Natural killer cell treated with Interleukin-12 subunit alpha and Interleukin-12 subunit beta and Interleukin-15 and Interleukin-18, amount 100 ng/mL, for 72 hours (primary cell): ENCODE measurements at places on chromosomes 3 and 15. TPM values are rescaled to one million over a fixed set of nuclear protein-coding genes. Genes with fewer than 3 reads are reported as not detected.
A peak's percentile ranks its signal among the peaks of the same experiment; 100 is the strongest.

GRCh38 chr3:23805633-23806533 is at the start of gene UBE2E1:
Gene UBE2E1, plus strand, starts transcription at chr3:23805955. Its CDS starts 1,315 bp downstream, at chr3:23807270.
- peak; percentile 77 for DNase-seq

GRCh38 chr15:36617529-36618196 is 38.2 kb downstream of the CDIN1 start:
- DNase-seq = no peak

GRCh38 chr3:157075693-157076420 is 84.1 kb downstream of the CCNL1 start:
- DNase-seq = peak; percentile 53

- DNase-seq = no peak
These were observed 3.9 kb upstream of the SH3GL3 start for GRCh38 chr15:83443076-83443847.

DNA sequence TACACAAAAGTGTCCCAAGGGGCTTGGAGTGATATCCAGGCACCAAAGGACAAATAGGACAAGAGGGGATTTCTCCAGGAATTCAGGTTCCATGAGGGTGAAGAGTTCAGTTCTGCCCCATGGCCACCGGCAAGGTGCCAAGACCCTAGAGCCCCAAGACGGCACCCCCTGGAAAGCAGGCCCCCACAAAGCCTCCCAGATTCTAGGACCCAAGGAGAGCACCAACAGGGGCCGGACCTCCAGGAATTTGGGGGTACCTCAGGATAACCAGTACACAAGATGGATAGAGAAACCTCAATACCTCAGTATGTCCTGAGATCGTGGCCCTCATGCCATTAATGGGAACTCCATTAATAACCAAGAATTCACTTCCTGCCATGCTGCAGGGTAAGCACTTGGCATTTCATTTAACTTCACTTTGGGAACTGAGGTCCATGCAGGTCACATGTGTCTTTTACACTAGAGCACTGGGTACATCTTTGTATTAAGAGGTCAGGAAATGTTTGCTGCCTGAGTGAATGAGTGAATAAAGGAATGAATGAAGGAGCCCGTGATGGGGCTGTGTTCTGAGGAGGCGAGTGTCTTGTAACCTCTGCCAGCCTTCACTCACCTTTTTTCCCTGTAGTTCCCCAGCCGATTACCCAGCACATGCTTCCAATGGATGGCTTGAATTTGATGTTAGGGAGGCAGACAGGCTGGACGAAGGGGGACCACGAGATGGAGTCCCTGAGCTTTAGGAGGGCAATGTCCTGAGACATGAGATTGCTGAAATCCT is 15.5 kb upstream of the PRSS50 start:
- DNase-seq = no peak

- DNase-seq = no peak
These were observed 5.4 kb downstream of the ISL2 start for GRCh38 chr15:76342058-76342381.

DNA sequence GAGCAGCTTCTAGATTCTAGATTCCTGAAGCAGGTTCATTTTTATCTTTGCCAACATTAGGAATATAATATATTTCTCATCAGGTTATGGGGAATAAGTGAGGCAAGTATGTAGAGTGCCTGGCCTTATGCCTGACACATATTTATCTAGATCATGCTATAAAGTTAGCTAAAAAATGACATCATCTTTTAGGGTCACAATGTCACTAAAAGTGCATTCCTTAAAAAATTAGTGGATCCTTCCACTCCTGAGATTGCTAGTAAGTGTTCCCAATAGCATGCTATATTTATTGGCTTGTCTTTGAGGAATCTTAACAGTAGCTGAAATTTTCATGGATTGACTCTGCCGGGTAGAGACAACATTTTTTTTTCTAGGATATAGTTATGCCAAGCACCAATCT is 305.9 kb upstream of the TMCO5A start:
- DNase-seq = no peak

The WDR76 gene
- 69.0 TPM for total RNA-seq

The CCR4 gene
- total RNA-seq = 40.9 TPM

The GOLGB1 gene
- 34.9 TPM for total RNA-seq

The GOLGA8H gene
- total RNA-seq = 1.7 TPM
